RWPE1 (cell line): ENCODE measurements at places on chromosomes 1 and 21.

- no peak for DNase-seq
Measured at GRCh38 chr1:240387051-240387450, 224.9 kb downstream of the GREM2 start.

DNA sequence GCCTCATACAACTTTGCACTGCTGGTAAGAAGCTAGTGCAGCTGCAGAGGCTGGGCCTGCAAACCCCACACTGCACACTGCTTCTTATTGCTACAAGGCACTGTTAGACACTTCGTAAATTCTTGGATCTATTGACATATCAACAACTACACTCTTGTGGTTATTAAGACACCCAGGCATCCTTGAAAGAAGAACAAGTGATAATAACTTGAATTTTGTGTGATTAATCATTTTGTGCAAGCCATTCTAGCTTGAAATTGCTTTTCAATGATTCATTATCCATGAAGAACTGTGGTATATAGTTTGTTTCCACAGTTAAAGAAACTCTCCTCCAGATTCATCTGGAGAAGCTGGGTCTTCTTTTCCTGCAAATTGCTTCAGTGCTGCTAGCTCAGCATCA lies 33.7 kb upstream of the IFI44L start:
- DNase-seq = no peak

GRCh38 chr1:44834328-44834727 lies 8.7 kb downstream of the PTCH2 start:
- DNase-seq = no peak

DNA sequence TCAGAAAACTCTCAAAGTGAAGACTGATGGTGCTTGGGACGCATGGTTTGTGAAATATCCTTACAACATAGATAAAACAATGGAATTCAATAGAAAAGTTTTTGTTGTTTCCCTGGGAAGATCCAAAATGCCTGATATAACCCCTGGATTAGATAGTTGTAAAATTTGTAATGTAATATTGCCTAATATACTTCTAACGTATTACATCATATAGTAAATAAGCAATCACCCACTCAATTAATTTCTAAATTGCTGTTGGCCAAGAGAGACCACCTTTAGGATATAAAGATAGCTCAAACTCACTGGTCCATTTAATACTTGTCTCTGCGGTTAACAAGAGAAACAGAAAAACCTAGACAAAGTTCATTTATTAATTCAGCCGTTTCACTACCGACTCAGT lies 42.2 kb downstream of the TTC13 start:
- DNase-seq = no peak

DNA sequence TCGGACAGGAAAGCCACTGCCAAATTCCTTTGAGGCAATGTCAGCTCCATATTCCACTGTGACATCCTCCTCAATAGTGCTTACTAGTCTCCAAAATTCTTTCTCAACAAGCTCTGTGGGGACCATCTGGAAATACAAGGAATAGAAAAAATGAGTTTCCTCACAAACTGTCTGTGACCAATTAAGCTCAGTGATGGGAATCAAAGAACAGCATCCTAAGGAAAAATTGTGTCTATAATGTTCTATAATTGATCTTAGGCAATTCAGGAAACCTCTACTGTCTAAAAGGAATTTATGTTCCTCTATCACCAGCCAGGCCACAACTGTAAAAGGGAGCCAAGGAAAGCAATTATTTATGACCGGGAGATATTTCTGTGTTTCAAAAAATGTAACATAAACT lies 46.1 kb upstream of the SYT2 start:
- no peak for DNase-seq

DNA sequence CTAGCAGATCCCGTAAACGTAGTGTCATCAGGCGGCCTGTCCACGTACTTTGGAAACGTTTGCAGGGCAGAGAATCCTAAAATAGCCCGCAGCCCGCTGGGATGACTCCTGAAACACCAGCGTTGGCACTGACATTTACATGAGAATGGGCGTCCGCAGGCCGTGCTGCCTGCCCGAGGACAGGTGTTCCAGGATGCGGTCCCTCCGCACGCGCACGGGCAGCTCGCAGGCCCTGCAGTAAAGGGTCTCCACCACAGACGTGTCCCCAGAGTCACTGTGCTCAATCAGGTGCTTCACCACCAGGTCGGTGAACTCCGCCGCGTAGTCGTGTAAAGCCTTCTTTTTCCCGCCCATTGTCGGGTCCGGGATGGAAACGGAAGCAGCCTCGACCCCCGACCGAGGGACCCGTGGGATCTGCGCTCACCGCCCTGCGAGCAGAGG lies 5.8 kb upstream of the CCDC27 start:
- DNase-seq = no peak

DNA sequence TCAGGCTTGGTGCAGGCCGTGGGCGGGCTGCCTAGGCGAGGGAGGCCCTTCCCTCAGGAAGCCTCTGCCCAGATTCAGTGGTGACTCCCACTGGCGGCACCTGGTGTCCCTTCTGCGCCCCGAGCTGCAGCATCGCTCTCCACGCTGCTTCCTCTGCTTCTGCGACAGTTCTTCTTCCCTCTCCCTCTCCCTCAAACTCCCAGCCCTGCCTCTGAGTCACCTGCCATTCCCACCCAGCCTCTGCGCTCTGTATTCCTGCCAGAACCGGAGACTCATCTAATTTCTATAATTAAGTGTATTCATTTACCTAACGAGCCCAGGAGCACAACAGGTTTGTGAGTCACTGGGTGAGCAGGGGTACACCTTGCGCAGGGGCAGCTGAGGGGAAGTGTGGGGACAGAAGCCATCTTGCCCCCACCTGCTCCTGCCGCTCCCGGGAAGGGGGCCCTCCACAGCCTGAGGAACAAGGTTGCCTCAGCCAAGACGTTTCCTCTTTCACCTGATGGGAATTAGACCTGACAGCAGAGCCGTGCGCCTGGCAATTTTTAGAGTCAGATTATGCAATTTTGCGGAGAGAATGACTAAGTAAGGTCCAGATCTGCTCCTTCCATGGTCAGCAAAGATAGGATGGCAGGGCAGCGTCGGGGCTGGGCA lies 19.4 kb downstream of the KCNC4 start:
- peak; percentile 73 for DNase-seq

GRCh38 chr1:109371341-109371739 lies 26.4 kb downstream of the SORT1 start:
- DNase-seq = no peak

DNA sequence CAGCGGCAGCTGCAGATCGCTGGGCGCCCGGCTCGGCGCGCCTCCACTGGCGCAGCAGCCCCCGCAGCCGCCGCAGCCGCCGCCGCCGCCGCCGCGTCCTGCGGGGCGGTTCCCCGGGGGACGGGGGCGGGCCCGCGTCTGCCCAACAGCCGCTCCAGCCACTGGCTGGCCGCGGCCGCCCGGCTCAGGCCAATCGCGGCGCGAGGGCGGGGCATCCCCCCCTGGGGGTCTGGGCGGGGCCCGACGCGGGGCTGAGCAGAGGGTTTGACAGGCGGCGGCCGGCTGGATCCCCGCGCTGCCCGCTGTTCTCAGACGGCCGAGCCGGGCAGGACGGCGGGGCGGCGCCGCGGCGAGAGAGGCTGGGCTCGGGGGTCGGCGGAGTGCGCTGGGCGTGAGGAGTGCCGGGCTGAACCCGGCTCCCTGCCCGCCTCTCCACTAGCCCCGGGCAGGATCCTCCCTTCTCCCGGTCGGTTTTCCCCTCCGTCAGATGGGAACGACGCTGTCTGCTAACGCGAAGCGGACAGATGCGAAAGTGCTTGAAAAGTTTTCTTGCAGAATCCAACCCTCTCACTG lies at the start of gene GLIS1:
TSS of gene GLIS1 (minus strand) at position 56 of the 573 bp plus-strand sequence. CDS start 1,100 bp downstream, outside the sequence.
- DNase-seq = peak; percentile 97

- DNase-seq = no peak
Measured at GRCh38 chr21:26080211-26080610, 90.4 kb downstream of the APP start.

GRCh38 chr21:28972398-28972797 lies 20.3 kb downstream of the LTN1 start:
- no peak for DNase-seq

GRCh38 chr1:214404571-214405213 lies 123.7 kb downstream of the SMYD2 start:
- peak; percentile 85 for DNase-seq

- DNase-seq = peak; percentile 94
Measured at GRCh38 chr1:225710804-225711203, 57.9 kb upstream of the ENAH start.

DNA sequence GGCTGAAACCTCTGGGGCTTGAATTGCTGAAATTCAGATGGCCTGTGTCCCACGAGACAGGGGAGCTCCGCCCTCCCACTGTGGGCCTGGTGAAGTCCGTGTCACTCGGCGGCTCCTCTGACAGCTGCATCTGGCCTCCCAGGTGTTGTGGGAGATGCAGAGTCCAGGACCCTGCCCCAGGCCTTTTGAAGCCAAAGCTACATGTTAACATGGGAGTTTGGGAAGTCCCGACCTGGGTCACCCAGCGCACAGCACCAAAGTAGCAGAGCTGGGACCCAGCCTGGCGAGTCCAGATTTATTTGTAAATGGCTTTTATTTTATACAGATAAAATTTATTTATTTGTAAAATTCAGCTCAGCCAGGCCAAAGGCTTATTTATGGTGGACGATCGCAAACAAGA lies 28.9 kb downstream of the SLC37A1 start:
- no peak for DNase-seq

- no peak for DNase-seq
Measured at GRCh38 chr1:241962153-241962552, 4.6 kb downstream of the BECN2 start.

DNA sequence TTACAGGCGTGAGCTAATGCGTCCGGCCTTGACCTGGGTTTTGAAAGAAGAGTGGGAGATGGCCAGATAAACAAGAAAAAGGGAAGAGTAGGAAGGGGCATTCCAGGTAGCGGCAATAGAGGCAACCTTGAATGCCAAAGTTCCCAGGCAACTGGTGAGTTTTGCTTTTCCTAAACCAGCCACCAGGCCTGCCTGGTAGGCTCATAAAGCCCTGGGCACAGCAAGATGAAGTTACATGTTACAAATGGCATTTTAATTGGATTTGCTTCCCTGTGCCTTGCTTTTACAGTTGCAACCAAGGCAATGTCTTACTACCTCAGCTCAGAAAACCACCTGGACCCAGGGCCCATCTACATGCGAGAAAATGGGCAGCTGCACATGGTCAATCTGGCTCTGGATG lies 5.5 kb downstream of the LRRC42 start:
- DNase-seq = no peak

GRCh38 chr1:214670098-214670497 lies 67.1 kb downstream of the CENPF start:
- no peak for DNase-seq

GRCh38 chr1:47918257-47918867 lies 78.8 kb downstream of the TRABD2B start:
- DNase-seq = no peak

DNA sequence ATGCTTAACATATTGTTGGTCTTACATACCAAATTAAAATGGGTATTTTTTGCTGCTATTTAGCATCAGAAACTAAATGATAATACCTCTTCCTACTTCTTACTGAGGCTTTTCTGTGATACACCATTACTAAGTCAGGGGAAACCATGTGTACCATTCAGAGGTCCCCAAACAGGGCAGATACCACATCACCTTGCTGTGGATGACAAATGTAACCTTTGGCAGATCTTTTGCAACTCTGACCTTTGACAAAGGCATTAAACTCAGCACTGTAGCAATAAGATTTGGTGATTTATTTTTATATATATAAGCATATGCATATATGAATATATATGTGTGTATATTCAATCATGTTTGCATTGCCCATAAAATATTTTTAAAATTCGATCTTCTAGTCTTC lies 2.9 kb downstream of the FAM177B start:
- no peak for DNase-seq

DNA sequence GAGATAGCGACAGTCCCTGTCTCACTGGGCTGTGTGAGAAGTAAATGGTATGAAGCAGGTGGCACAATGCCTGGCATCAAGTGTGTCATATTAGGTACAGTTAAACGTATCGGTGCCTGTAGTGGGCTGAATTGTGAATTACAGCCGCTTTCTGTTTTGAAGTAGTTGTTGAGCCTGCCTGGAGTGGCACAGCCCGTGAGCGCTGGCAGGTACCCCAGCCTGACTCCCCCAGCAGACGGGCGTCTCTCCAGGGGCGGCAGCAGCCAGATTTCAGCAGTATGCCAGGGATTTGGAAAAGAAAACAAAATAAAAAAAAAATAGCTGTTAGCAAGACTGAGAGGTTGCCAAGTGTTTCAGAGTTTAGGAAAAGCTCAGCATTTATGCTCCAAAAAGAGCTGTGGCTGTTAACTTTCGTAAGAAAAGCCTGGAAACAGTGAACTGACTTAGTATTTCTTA lies 26.6 kb upstream of the GPR153 start:
- no peak for DNase-seq

- DNase-seq = no peak
Measured at GRCh38 chr1:226634611-226635246, 86.2 kb downstream of the STUM start.

DNA sequence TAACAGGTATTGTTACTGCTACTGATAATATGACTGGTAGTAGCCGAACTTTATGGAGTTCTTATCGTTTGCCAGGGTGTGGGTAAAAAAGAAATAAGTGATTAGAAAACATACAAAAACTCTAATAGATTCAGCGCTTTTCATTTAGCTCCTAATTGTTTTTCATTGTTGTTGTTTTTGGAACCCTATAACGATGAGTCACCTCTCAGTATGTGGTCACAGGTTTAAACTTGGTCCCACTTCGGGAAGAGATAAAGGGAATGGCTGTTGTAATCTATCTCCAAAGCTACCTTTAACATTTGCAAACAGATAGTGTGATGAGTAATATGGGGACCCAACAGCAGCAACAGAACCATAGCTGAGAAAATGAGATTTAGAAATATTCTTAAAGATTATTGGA lies 62.7 kb upstream of the BCL10 start:
- peak; percentile 39 for DNase-seq

- no peak for DNase-seq
Measured at GRCh38 chr1:1415751-1416150, 5.3 kb downstream of the ANKRD65 start.

DNA sequence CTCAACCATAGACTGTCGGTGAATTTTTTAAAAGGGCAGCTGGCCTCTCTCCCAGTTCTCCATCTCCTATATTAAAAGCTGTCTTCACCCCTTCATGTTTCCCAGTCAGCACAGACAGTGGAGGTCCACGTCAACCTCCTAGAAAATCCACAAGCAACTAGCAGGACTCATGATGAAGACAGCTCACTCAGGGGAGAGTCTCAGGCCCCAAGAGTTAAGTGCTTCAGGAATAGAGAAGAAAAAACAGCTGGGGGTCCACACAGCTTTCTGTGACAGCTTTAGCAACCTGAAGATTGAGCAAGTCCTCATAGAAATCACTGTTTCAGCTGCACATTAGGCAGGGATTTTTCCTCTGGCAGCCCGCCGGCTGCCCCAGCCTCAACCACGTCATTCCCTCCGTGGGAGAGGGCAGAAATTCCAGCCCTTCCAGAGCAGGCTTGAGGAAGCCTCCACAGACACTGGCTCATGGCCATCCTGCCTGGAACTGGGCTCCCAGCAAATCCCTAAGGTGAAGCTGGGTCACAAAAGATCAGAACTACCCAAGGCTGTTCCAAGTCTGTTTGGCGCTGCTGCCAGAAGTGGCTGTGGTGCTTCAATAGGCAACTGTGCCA lies 15.2 kb downstream of the GPR161 start:
- DNase-seq = no peak
